T-helper 22 cell (primary cell): ENCODE measurements at places on chromosomes 12 and 14.

DNA sequence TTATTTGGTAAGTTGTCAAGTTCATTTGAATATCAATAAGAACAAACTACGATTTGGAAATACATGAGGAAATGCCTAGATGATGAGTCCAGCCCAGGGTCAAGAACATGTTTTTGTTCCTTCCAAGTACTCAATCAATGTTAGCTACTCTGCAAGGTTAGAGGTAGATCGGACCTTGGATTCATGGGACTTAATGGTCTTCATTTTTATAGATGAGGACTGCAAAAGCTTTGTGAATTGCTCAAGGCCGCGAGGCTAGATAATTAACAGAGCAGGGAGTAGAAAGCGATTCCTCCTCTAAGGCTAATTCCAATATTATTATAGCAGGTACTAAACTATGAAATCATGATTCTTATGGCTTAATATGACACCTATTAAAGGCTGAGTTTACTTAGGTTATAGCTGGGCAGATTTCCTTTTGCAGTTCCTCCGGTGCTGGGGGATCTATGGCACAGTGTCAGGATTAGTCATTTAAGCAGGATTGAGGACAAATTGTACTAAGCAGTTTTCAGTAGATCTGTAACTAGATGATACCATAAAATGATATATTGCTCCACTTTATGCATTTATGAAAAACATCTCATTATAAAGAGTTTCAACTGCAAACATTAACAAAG, 19.8 kb downstream of the NR1H4 start:
- no peak for DNase-seq

DNA sequence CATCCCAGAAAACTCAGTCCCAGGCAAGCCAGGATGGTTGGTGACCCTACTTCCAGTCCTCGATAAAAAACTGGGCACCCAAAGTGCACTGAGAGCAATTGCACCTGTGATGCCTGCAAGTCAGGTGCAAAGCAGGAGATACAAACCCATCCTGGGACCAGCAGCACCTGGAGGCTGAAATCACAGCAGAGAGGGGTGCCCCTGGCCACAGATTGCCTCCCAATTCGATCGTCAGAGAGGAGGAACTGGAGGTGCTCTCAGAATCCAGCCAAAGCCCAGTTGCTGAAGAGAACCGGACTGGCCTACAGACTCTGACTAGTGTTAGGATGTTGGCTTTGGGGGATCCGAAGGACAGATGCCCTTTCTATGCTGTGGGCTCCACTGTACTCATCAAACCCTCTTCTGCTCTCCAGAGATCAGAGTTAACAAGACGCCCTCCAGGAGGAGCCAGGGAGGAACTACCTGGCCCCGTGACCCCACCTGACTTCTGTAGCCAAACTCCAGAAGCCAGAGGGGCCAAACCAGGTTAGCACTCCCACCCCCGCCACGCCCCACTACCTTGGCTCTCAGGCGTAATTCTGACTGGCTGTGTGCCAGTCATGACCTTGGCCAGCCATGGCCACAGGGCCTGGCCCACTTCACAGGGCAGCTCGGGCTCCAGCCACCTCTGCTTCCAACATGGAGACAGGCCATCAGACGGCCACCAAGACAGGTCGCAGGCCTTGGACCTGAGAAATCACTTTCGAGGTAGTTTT, 284.5 kb upstream of the RTL1 start:
- no peak for DNase-seq

DNA sequence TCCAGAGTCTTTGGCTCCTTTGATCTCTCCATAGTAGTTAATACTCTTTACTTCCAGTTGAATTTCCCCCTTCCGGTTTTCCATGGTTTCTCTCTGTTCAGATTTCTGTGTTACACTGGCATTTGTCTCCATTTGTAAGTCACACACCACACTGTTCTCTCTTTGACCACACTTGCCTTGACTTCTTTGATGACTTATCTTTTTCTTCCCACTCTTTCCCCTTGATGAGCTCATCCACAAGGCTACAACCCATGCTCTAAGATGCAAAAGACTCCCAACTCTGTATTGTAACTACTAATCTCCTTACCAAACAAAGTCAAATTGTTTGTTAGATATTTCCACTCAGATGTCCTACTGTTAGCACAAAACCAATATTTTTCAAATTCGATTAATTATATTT, 242.7 kb upstream of the E2F7 start:
- no peak for DNase-seq

DNA sequence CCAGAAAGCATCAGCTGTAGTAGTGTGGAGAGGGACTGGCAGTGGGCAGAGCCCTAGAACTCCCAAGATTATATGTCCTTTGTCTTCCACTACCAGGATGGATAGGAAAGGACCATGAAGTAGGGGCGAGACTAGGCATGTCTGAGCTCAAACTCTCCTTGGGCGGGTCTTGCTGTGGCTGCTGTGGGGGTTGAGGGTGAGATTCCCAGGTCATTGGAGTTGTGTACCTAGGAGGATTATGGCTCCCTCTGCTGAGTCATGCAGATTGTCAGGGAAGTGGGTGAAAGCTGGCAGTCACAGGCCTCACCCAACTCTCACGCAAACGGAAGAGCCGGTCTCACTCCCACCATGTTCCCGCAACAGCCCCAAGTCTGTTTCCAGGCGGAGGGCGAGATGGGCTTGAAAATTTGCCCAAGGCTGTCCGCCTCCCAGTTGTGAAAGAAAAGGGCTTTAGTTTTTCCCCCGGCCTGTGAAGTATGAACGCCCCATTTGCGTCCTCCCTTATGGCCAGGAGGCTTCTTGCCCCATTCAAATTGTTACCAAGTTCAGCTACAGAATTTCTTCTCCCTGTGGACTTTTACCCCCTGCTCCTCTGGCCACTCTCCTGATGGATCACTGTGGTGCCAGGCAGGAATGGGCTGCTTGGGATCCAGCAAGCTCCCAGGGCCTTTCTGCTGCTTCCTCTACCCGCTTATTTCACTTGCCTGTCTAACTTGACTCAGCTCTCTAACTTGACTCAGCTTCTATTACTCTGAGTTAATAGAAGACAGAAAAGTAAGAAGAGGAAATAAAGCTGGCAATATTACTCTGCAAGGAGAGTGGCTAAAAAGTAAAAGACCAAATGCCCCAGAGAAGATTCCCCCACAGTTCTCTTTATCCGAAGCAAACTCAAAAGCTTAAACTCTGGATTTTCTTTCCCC, 159.3 kb downstream of the SLC2A13 start:
- no peak for DNase-seq

DNA sequence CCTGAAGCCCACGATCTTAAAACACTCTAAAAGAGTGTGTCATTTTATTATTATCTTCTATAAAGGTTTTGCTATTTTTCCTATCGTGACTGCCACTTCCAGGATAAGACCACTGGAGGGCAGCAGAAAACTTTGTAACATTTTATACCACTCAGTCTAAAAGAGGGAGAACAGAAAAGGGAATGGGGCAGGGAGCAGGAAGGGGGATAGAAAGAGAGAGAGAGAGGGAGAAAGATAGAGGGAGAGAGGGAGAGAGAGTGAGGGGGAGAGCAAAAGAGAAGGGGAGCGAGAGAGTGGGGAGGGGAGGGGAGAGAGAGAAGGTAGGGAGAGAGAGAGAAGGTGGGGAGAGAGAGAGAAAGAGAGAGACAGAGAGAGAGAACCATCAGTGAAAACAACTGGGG, 2.0 kb upstream of the ART4 start:
- no peak for DNase-seq
